SIG-M5 (cell line): ENCODE measurements at places on chromosomes 13 and 19.

GRCh38 chr13:64020126-64020525 lies 2604.5 kb upstream of the PCDH20 start:
- no peak for DNase-seq

GRCh38 chr13:99659866-99660554 lies 158.7 kb downstream of the TM9SF2 start:
- DNase-seq: no peak

DNA sequence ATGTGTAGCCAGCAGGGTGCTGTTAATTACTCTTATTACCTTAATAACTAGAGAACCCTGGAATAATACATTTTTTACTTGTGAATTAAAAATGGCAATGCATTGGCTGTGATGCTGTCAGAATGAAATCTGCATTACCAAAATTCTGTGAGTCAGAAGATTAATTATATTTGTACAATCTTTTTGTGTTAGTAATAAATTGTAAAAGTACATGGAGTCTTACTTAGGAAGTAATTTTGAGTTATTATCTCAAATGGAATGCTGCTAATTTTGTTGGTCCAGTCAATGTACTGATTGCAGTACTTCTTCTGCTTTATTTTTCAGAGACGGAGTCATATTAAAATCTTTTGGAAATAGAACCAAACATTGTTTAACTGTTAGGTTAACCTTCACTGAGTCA lies 152.0 kb upstream of the SLC10A2 start:
- DNase-seq: no peak

- DNase-seq: no peak
Measured at GRCh38 chr13:28583651-28584091, 75.3 kb upstream of the POMP start.

GRCh38 chr19:4537953-4538600 lies 1.8 kb downstream of the LRG1 start:
- no peak for DNase-seq

DNA sequence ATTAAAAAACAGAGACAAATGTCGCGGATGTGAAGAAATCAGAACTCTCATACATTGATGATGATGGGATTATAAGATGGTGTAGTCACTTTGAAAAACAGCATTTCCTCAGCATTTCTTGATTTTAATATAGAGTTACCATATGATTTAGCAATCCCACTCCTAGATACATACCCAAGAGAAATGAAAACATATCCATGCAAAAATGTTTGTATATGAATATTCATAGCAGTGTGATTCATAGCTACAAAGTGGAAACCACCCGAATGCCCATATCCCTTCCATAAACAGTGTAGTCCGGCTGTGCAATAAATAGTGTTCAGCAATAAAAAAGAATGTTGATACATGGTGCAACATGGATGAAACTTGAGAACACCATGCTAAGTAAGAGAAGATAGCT lies 44.6 kb downstream of the DPY19L3 start:
- DNase-seq: no peak

DNA sequence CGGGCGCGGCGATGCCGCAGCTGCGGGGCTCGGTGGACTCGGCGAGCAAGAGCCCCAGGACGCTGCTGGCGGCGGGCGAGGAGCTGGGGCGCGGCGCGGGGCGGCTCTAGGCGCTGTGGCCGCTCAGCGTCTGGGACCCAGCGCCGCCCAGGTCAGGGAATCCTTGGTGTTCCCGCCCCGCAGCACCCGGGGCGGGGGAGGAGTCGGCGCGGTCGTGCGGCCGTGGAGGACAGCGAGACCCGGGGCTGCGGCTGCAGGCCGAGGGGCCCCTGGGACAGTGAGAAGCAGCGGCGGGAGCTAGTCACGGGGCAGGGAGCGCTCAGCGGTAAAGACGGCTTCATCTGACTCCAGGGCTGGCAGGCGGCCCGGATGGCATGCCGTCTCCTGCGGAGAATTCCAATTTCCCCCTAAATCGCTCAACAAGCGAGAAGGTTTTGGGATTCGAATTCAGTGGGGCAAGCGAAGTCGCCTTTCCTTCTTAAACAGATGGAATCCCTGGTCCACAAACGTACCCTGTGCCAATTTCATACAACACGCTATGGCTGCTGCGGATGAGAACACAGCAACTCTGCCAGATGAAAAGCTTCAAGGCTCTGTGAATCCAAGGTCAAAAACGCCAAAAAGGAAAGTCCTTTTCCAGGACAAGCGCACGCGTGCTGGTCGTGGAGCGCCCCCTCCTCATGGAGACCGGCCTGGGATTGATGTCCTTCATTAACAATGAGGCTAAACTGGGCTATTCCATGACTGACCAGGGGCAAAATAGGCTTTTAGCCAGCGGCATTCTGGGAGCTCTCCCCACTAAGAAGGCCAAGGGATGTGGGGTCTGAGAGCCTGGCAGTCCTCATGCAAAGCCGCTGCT lies 4.2 kb upstream of the ZSCAN4 start:
- no peak for DNase-seq

DNA sequence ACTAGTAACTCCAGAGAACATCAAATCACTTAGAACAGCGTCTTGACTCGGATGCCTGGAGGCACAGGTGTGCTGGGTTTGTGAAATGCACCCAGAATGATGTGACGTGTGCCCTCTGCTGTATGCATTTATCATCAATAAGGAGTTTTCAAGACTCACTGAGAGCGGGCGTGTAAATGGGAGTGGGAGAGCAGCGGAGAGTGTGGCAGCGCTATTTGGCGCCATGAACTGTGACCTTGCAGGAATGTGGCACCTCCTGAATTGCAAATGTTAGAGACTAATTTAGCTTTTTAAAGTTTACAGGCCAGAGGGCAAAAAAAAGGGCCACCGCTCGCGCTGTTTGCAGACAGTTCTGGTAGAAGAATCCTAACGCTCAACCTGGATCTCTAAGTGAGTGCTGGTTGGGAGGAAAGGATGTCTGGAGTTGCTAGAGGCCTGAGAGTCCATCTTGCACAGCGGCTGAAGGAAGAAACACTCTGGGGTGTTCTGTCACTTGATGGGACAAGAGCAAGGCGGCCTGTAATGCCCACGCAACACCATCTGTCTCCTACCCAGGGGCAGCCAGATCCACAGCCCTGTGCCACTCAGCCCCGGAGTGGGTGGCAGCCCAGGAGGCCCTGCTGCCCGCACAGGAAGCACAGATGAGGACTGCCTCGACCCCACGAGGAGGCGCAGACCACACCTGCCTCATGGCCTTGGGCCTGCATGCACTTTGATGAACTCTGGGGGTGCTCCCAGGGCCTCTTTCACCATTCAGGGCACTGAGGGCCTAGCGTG lies 19.7 kb downstream of the RANBP3 start:
- DNase-seq: no peak

DNA sequence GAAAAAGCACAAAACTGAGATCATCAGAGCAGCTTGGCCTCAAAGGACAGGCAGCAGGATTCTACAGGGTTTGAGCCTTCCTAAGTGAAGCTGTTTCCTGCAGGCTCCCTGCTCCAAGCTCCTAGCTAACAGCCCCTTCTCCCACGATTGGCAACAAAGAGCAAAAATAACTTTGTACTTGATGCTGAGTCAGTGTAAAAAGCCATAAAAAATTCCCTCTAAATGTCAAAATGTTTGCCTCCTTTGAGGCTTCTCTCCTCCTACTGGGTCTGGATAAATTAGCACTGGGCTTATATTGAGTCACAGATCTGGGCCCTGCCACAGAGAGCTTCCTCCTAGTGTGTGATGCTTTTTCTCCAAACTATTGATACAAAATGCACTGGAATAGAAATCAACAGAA lies 153.3 kb downstream of the TNFRSF19 start:
- DNase-seq: no peak

GRCh38 chr19:44850641-44851109 lies 4.6 kb downstream of the NECTIN2 start:
- no peak for DNase-seq

GRCh38 chr13:57286511-57287098 lies 119.6 kb downstream of the PRR20E start:
- DNase-seq: no peak

GRCh38 chr19:55242517-55242916 lies 14.0 kb upstream of the TMEM86B start:
- DNase-seq: no peak

DNA sequence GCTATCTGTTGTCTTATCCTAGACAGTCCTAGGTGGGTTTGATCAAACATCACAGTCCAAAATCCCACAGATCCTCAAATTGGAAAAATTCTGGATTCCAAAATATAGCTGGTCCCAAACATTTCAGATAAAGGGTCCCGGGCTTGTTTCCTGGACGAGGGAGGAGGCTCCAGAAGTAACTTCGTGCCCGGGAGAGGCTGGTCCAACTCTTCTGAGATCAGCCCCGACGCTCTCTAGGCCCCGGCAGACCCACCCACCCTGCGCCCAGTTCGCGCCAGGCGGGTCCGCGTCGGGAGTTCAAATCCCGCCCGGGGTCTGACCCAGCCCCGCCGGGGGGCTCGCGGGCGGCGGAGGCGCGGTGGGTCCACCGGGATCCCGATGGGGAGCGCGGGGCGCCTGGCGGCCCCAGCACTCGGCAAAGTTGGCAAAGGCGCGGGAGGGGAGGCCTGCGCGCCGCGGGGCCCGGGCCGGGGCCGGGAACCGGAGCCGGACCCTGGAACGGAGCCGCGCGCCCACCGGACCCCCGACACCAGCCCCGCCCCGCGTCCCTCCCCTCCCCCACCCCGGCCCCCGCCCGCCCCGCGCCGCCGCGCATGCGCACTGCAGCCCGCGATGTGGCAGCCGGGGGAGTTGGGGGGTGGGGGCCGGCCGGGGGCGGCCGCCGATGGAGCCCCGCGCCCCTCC lies 513 bp downstream of the MIER2 start:
- no peak for DNase-seq

DNA sequence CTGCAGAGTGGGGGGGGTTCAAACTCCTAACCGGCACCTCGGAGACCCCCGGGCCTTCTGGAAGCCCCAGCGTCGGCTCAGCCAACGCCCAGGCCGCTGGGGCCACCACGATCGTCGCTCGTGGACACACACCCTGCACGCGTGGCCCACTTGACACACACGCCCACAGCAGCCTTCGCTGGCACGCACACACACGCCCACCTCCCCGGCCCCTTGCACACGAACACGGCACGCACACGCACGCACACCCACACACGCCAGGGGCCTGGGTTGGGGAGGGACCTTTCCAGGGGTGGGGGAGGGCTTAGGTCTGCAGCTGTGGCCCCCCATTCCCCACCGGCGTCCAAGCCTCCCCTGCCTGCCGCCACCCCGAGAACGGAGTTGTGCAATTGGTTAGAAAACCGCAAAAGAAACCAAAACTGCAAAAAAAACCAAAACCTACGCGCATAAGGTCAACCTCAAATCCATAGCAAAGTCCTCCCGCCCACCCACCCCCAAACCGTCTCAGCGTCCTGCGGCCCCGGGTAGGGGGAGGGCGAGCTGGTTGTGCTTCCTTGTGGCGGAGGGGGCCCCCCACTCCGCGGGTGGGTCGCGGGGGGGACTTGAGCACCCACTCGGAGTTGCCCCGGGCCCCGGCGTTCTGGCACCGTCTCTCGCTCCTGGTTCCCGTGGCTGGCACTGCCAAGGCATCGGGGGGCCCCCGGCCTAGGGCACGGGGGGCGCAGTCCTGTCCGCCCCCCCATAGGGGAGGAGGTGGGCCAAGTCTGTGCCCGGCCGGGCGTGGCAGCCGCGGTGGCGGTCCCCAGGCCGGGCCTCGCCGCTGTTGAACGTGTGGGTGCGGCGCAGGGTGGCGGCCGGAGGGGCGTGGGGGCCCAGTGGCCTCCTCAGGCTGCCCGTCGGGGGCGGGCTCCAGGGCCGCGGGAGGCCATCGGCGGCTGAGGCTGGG lies 3.3 kb upstream of the LRG1 start:
- no peak for DNase-seq

GRCh38 chr13:61183670-61184069 lies 232.0 kb downstream of the PCDH20 start:
- no peak for DNase-seq

DNA sequence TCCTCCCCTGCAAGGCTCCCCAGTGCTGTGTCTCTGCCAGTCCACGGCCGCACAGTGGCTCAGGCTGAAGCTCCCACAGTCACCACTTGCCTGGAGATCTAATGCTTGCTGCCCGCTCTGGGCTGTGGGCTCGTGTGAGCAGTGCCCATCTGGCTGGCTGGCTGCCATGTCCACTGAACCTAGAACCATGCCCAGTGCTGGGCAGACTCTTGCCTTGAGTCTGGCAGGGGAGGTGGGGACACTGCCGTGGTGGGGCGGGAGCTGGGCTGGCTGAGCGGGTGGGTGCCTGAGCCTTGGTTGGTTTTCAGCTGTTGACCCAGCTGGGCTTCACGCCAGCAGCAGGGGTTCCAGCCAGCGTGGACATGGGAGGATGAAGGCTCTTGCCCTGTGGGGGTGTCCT lies 52.3 kb downstream of the CRTC1 start:
- no peak for DNase-seq

- DNase-seq: no peak
Measured at GRCh38 chr13:92900446-92900845, 326.2 kb upstream of the GPC6 start.

GRCh38 chr19:32896516-32897214 lies 27.1 kb upstream of the SLC7A9 start:
- DNase-seq: no peak

- no peak for DNase-seq
Measured at GRCh38 chr13:63190219-63190618, 1774.6 kb upstream of the PCDH20 start.

DNA sequence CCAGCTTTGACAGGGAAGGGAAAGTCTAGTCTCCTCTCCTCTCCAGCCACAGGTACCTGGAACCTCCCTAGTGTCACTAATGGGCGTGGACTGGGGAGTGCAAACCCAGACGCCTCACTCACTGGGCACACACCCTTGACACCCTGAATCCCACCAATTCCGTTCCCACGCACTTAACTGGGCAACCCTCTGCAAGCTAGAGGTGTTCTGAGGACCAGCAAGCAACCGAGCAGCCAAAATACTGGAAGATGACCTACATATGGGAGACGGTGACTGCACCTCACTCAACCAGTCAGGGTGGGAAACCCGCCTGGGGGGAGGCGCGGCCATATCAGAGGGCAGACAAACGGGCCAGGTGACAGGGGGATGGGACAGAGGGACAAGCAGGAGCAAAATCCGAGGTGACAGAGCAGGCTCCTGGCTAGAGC lies 991 bp downstream of the ABHD17A start:
- no peak for DNase-seq

GRCh38 chr19:19654441-19654840 lies 9.0 kb downstream of the ATP13A1 start:
- no peak for DNase-seq

DNA sequence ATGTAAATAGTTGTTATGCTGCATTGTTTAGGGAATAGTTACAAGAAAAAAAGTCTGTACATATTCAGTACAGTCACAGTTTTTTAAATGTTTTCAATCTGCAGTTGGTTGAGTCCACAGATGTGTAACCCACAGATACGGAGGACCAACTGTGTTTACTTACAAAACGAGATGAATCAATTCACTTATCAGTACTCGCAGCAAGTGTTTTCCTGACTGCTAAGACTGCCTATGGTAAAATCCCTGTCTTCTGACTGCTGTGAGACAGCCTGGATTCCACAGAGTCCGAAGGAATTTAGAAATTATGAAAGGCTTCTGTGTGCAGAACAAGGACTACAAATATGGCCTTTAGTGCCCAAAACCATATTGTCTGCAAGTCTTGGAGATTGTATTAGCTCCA lies 45.7 kb upstream of the C1QTNF9 start:
- no peak for DNase-seq

GRCh38 chr19:10555610-10555973 lies 10.2 kb downstream of the KRI1 start:
- DNase-seq: no peak
